ENCODE measurements at places on chromosomes 7 and 10.
A peak's percentile ranks its signal among the peaks of the same experiment; 100 is the strongest.

GRCh38 chr10:8245814-8246142 is 191.3 kb downstream of the GATA3 start:
- no peak for DNase-seq

- DNase-seq, result no peak
Observed at GRCh38 chr10:28533186-28533564, 257 bp downstream of the WAC start.

DNA sequence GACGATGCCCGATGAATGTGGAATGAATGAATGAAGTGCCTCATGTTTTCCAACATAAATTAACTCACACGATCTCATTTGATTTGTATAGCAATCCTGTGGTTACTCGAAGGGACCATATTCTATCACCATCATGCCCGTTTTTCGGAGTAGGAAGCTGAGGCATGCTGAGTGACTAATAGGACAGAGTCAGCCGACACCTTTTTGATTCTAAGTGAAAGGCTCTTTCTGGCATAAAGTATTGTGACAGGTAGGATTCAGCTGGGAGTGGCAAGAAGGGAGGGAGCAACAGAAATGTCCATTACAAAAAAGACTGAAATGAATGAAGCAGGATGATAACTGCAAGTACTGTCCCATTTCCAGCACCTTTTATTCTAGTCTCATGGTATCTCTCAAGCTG is 55.7 kb downstream of the KLRG2 start:
- no peak for DNase-seq

DNA sequence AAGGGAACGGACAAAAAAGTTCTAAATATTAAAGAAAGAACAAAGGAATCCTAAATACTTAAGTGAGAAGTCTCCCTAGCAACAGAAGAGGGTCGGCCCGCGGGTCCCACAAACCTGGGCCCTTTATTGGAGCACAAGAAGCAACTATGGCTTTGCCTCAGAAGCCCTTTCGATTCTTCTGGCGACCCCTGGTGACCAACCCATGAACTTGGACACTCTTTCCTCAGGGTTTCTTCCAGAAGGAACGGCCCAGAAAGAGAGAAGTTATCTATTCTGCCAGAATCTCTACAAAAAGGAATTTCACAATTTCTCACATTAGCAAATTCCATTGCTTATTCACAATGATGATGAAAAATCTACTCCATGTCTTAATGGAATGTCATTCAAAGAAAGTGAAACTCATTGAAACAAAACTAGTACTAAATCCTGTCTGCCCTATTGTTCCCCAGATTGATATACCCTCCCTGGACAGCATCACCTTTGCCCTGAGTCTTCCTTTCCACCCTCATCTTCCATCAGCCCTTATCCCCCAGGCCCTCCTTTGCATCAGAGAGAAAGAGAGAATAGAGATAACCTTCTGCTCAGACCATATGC is 43.7 kb downstream of the CPVL start:
- peak; percentile 57 for DNase-seq

GRCh38 chr10:70376436-70377378 is 5.7 kb downstream of the LRRC20 start:
- DNase-seq, result no peak

GRCh38 chr10:93673791-93674190 is 28.6 kb downstream of the FRA10AC1 start:
- no peak for DNase-seq

GRCh38 chr7:35420656-35421055 is 166.8 kb upstream of the TBX20 start:
- DNase-seq, result no peak

GRCh38 chr7:155551785-155552611 is 5.6 kb upstream of the CNPY1 start:
- DNase-seq, result no peak

GRCh38 chr10:120177330-120177729 is 279.7 kb upstream of the PLPP4 start:
- DNase-seq, result no peak

- no peak for DNase-seq
Observed at GRCh38 chr10:7722927-7723529, 19.9 kb downstream of the ITIH2 start.

GRCh38 chr10:125003146-125003900 is 61.4 kb downstream of the ZRANB1 start:
- peak; percentile 11 for DNase-seq

DNA sequence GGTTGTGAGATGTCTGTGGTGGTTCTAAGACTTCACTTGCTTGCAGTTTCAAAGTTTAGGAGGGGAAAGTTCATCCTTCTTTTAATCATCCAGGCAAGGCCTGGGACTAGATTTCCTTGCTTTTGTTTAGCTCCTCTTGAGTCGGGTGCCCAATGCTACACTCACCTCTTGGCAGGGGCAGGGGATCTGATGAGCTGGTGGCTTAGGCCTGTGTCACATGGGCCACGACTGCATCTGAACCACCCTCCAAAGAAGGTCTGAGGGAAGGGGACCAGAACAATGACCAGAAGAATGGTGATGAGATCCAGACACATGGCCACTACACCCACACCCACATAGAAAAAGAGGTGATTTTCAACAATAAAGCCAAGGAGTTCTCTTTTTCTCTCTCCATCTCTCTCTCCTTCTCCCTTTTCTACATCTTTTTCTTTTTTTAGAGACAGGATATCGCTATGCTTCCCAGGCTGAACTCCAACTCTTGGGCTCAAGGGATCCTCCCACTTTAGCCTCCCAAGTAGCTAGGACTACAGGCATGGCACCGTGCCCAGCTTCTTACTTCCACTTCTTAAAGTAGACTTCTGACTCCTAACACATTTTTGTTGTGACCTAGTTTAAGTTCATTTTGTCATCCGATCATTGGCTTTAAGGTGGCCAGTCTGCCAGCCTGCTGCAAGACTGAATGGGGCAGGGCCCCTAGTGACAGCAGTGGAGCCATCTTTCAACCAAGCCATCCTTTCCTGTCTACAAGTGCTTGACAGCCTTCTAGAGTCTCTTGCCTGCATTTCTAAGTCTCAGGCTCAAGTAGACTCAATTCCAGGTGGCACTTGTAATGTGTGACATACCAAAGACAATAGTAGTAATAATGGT is 350.9 kb downstream of the RNLS start:
- DNase-seq, result peak; percentile 60

DNA sequence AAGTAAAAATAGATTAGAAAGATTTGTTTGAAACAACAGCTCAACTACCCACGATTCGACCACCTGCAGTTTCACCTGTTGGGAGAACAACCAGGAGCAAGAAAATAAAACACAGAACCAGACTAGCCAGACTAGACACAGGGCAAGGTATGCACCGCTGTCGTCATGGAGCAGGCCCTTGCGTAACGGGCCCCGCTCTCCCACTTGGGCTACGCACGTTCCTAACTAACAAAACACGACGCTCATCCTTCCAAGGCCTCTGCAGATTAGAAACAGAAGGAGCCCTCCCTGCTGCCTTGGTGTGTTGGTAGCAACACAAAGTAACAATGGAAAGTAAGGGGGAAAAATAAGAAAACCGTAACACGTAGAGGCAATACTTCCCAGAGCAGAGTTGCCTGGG is 45.1 kb upstream of the ELMO1 start:
- DNase-seq, result no peak

GRCh38 chr7:137434946-137435345 is 91.4 kb upstream of the PTN start:
- DNase-seq, result no peak

- DNase-seq, result peak; percentile 32
Observed at GRCh38 chr7:25989140-25989705, 162.8 kb upstream of the NFE2L3 start.

- no peak for DNase-seq
Observed at GRCh38 chr10:12823328-12823727, 178.2 kb downstream of the CCDC3 start.

- DNase-seq, result peak; percentile 70
Observed at GRCh38 chr7:44072364-44073231, 7.2 kb upstream of the PGAM2 start.

DNA sequence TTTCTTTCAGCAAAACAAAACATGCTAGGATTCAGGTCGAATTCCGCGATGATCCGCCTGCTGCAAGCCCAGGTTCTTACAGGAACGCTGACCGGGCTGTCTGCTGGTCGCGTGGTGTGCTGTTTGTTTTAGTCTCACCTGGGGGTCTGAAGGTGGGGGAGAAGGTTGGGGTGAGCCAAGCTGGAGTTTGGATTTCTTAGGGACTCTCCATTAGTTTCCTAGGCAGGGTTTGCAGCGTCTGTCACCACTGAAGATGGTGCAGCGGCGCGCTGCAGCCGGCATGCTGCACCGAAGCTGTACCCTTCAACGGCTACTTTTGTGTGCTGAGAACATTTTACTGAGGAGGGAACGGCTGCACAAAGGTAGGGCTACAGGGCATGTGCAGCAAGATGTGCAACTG is 48.7 kb downstream of the GCC1 start:
- DNase-seq, result no peak

- no peak for DNase-seq
Observed at GRCh38 chr10:427761-428519, 261.5 kb downstream of the DIP2C start.

GRCh38 chr10:17335065-17335464 is 107.0 kb downstream of the VIM start:
- no peak for DNase-seq

DNA sequence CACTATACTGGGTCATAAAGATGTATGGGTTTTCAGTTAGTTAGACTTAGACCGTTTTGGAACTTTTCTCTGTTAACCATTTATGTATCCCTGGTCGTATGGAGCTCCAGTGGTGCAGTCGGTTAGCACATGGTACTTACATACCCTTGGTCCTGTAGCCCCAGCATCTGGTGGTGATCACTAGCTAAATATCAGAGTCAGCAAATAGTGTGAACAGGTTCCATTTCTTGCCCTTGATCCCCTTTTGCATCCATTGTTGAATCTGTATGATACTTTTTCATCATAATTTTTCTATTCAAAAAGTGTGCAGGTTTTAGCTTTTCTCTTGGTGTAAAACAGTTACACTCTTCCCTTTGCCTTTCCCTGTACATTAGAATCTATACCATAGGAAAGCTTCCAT is 15.9 kb downstream of the NIPSNAP2 start:
- DNase-seq, result no peak

DNA sequence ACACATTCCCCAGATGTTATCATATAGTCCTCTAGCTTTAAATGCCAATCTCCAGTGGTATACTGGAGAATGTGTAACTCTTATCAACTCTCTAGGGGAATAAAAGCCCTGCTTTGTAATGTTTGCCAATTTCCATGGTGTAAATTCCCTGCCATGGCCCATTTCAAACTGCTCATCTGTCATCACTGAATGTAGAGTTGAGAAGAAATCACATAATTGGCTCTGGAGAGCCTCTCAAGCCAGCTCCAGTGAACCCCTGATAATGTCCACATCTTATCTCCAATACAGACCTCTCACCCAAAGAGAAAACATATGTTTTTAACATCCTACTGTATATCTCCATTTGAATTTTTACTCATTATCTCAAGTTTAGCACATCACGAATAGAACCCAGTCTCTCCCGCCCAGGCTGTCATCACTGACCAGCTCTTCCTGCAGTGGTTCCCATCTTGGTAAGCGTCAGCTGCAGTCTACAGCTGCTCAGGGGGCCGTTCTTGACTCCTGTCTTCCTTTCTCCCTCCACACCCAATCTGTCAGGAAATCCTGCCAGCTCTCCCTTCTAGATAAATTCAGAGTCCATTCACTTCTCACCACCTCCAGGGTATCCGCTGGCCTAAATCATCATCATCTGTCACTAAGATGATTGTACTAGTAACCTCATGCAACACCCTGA is 332.4 kb downstream of the FRMD4A start:
- no peak for DNase-seq

Measured in body of pancreas (tissue), 4 donors.